ENCODE measurements at places on chromosomes 4 and X.

GRCh38 chr4:47075262-47075661, 43.9 kb downstream of the GABRB1 start:
- no peak for DNase-seq

DNA sequence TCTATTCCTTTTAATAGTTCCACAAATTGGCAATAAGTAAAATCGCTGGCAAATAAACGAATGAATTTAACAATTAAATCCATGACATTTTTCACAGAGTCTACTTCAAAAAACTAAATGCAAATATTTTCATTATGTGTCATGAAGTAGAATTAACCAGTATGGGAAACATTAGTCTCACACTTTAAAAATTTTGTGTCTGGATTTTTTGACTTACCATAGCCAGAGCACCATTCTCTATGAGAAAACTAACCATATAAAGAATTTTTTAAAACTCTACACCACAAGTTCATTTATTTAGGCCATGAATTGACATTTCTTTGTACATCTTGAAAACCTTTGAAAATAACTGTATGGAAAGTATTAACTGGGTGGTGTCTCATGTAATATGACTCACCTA, 41.2 kb downstream of the PRDM5 start:
- no peak for DNase-seq

DNA sequence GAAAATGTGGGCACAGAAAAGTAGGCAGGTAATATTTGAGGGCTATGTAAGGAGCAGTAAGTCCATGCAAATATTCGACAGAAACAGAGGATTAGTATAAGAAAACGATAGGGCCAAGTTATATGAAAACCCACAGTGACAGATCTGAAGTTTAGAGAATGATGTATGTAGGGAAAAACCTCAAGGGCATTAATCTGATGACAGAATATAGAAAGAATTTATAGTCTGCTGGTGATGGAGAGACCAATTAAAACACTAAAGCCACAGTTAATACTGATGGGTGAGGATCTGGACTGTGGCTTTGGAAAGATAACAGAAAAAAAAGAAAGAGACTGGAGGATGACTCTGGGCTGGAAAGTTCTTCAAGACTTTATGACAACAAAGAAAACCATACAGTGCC, 169.7 kb downstream of the PALLD start:
- no peak for DNase-seq

- DNase-seq, result no peak
Observed at GRCh38 chr4:23630110-23630509, 259.7 kb downstream of the PPARGC1A start.

GRCh38 chr4:150253416-150253815, 175.2 kb downstream of the DCLK2 start:
- no peak for DNase-seq

DNA sequence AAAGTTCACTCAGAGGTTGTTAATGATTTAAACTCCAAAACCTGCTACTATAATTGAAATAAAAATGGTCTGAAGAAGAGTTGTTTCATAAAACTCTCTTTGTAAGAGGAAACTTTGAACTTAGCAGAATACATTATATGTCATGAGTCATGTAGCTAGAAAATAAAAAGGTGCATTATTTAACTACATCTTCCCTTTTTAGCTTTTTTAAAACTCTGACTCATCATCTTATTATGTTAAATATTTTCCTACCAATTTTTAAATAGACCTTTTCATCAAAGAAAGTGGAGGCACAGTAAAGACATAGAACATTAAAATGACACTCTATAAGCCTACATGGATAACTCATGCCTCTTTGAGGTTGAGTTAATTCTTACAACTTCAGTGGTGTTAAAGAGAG, 1.2 kb upstream of the ZNF827 start:
- no peak for DNase-seq

- DNase-seq, result no peak
Observed at GRCh38 chr4:113293674-113294073, 244.2 kb downstream of the ANK2 start.

DNA sequence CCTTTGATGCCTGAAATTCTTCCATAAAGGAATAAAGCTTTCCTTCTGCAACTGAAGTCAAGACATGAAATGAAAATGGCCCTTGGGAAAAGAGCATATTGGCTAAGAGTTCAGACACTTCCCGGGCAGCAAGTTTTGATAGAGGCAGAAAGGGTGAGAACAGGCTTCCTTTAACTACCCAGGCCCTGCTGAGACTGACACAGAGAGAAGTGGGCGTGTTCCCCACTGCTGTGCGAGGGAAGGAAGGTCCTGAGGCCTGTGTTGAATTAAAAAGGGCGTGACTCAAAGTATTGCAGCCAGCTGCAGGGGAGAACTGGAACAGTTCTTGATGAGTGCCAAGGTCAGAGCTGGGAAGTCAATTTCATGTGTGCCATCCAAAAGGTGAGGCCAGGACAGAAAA, 33.9 kb upstream of the ADGRG2 start:
- DNase-seq, result no peak

DNA sequence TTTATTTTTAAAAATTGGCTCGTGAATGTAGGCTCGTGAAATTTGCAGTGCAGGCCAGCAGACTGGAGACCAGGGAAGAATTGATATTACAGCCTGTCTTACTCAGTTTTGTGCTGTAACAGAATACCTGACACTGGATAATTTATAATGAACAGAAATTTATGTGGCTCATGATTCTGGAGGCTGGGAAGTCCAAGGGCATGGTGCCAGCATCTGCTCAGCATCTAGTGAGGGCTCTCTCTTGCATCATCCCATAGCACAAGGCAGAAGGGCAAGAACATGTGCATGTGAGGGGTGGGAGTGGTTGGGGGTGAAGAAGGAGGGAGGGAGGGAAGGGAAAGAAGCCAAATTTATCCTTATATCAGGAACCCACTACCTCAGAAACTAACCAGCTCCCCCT, 13.7 kb upstream of the CLTRN start:
- DNase-seq, result no peak

GRCh38 chr4:108072300-108072699, 82.6 kb downstream of the HADH start:
- DNase-seq, result no peak

DNA sequence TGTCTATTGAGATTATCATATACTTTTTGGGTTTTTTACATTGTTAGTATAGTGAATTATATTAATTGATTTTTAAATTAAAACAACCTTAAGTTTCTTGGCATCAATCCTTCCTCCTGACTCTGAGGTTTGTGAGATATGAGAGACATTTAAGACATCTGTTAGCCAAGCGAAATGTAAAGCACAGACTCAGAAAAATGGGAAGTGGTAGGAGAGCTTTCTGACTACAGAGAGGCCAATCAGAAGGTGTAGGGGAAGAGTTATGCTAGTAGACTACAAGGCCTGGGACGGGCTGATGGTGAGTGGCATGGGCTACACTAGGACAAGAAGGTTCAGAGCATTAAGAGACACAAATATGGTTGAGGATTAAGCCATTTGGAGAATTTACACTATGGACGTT, 255.4 kb downstream of the PRDM5 start:
- DNase-seq, result no peak

DNA sequence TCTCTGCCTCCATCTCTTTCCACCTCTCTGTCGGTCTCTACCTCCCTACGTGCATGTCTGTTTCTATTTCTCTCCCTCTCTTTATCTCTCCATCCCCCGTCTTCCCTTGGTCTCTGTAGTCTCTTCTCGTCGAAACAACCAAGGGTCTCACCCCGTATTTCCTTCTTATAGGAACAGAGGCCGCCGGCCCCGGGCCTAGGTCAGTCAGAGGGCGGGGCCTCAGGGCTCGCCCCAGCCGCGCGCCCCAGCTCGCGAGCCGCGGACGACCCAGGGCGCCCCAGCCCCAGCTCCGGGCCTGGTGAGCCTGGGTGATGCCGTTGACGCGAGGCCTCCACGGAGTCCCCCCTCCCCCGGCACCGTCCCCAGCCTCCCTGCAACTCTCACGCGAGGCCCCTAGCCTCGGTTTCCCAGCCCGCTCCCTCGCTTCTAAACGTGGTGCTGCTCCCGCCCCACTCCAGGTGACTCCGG, 6.6 kb downstream of the TIMM17B start:
- DNase-seq, result no peak

DNA sequence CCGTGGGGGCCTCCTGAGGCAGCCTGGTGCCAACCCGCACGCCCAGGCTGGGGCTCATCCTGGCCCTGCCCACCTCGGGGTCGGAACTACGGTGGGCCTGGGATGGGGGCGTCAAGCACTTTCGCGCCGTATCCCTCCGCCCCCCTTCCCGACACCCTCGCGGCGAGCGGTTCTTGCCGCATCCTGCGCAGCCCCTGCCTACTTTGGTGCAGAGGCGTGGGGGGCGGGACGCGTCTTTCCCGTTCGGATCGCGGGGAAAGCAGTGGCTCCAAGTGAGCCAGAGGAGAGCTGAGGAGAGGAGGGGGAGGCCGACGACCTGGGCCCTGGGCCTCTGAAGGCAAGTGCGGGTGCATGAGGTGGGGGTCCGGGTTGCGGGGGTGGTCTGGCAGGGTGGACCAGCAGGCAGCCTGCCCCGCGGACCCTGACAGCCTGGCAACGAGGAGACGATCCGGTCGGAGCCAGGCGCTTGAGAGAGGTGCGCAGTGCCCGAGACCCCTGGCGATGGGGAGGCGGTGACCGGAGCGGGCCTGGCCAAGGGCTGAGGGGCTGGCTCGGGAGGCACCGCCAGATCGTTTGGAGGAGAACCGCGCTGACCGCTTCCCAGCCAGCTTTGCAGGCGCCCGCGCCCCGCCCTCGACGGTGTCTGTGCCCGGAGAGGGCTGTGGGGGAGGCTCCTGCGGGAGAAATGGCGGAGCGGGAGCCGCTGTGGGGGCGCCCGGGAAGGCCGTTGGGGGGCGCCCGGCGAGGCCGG, at the start of gene GPRASP2:
Gene GPRASP2 (plus strand): TSS at position 233 of the 751 bp plus-strand sequence. CDS start 2,422 bp downstream, outside the sequence.
- DNase-seq, result no peak

Data from AG04450 (cell line).